ENCODE measurements at places on chromosomes 11 and 22.

DNA sequence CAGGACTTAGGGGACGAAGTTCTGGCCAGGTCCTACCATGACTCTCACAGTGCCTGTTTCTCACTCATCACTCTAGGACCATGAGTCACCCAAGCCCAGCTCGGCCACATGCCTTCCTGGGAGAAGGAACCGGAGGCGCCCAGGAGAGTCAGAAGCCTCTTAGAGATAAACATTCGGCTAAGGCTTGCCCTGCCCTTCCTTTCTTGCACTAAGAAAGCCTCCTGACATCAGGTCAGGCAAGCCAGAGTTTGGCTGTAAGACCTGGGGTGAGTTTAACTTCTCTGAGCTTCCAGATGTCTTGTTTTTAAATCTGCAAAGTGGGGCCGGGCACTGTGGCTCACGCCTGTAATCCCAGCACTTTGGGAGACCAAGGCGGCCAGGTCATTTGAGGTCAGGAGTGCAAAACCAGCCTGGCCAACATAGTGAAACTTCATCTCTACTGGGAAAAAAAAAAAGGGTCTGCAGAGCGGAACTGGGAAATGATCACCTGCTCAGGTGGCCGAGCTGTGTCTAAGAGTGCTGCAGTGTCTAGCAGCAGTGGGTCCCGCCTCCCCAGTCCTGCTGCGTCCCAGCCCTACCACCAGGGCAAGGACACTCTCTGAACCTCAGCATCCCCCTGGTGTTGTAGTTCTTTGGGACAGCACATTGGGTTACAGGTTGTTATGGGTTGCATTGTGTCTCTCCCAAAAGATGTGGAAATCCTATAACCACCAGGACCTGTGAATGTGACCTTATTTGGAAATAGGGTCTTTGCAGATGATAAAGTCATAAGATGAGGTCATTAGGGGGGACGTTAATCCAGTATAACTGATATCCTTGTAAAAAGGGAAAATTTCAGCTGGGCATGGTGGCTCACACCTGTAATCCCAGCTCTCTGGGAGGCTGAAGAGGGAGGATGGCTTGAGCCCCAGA, 1.8 kb upstream of the CARS1 start:
- H3K36me3 ChIP-seq = peaks cover 6% of the 10 kb centered on the region
- H3K27ac ChIP-seq = no peak overlapping the region
- H3K27me3 ChIP-seq = no peaks in the 10 kb centered on the region
- peak overlapping the region; percentile 71 for H3K4me3 ChIP-seq
- peaks cover 11% of the 10 kb centered on the region for H3K4me1 ChIP-seq
- no peak for DNase-seq

DNA sequence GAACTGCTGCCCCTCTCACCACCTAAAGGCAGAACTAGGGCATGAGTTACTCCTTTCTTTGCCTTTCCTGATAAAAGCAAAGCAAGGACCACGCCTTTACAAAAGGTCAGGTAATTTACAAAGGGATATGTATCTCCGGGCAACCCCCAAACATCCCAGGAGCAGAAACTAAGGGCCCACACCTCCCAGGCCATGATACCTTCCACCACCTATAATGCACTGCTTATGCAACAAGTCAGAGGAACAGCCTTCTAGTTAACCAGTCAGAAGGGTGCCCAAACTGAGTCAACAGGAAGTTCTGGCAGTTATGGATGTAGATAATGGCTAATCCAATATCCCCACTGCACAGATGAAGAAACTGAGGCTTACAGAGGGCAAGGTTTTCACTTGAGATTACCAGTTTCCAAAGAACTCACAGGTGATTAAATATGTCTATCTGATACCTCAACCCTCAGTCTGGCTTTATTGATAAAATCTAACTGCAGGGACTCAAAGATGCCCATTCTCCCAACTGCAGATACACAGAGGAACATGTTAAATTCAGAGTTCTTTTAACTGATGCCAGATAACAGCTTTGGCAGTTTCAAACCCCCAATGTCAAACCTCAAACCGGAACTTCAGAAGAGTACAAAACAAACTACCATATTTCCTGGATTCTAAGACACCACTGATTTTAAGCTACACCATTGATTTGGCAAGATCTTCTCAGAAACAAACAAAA, 16.8 kb upstream of the CASTOR1 start:
- H3K4me3 ChIP-seq = no peak overlapping the region
- H3K27ac ChIP-seq = no peak overlapping the region
- no peak for DNase-seq
- no peaks in the 10 kb centered on the region for H3K27me3 ChIP-seq
- peaks cover 7% of the 10 kb centered on the region for H3K4me1 ChIP-seq

GRCh38 chr11:27524155-27524554, 17.6 kb upstream of the LIN7C start:
- DNase-seq = no peak
- H3K27ac ChIP-seq = no peak overlapping the region
- no peaks in the 10 kb centered on the region for H3K4me1 ChIP-seq
- no peak overlapping the region for H3K4me3 ChIP-seq
- no peaks in the 10 kb centered on the region for H3K36me3 ChIP-seq

DNA sequence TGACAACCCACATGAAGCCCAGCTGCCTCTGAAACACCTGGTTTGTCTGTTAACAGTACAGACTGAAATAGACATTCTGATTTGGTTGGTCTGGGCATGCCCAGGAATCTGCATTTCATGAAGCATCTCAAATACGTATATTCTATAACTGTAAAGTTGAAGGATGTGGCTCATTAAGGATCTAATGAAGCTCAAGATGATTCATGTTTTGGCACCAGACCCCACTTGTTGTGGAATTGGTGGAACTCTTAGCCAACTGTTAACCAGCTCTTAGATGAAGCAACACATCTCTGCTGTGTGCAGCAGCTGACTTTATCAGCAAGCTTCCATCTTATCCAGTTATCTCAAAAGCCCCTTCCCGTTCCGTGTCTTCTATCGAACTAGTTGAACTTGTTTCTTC, 232.2 kb downstream of the INSC start:
- no peaks in the 10 kb centered on the region for H3K4me1 ChIP-seq
- DNase-seq = no peak
- H3K4me3 ChIP-seq = no peak overlapping the region

DNA sequence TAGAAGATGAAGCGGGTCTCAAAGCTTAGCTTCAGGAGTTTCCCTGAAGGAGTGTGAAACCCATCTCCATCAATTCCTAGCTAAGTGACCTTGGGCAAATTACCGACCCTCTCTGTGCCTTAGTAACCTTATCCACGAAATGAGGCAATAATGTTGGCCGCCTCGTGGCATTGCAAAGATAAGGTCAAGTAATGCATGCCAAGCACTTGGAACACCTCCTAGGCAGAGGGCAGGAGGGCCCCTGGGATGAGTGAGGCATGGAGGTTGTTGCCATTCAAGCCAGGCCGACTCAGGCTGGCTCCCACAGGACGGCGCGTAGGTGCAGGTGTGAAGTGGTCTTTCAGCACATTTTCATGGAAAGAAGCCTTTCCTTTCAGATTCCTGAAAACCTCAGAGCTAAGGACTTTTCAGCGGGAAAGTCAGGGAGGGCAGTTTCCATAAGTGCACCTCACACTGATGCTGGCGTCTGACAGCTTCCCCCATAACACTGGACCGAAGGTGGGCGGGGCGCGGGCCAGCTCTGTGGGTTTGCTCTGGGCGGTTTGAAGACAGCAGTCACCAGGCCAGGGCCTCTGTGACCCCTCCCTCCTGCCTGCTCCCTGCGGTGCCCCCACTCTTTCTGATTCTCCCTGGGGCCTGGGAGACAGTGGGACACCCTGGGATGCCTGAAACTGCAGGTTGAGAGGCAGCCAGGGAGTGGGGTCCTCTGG, 25.2 kb downstream of the RPS6KA4 start:
- peaks cover 7% of the 10 kb centered on the region for H3K4me1 ChIP-seq
- H3K27ac ChIP-seq = no peak overlapping the region
- H3K27me3 ChIP-seq = no peaks in the 10 kb centered on the region
- peaks cover 4% of the 10 kb centered on the region for H3K36me3 ChIP-seq
- DNase-seq = no peak

GRCh38 chr22:22508274-22509176, at the start of gene ZNF280B:
Gene ZNF280B, minus strand, starts transcription at chr22:22508742. Its CDS starts 19,344 bp downstream, at chr22:22489398.
- peak within 1 kb of the TSS; percentile 89 for H3K4me3 ChIP-seq
- H3K4me1 ChIP-seq = peaks cover 6% of the 10 kb centered on the region
- H3K36me3 ChIP-seq = peaks cover 30% of the 10 kb centered on the region
- DNase-seq = peak; percentile 89

DNA sequence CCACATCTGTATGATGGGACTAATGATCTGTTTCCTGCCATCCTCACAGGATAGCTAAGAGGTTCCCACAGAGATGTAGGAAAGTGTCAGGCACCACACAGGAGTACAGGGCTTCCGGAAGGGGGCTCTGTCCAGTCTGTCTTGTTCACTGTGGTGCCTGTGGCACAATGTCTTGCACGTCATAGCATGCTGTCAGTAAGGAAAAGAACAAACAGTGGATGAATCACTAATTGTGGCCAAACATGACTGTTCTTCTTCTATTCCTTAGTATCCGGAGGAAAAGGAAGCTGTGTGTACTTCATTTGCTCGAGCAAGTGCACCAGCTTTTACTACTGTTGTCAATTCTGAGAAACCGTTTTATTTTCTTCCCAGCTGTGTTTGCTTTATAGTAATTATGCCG, 73.4 kb upstream of the YWHAH start:
- H3K27me3 ChIP-seq = no peaks in the 10 kb centered on the region
- H3K36me3 ChIP-seq = no peaks in the 10 kb centered on the region
- H3K4me1 ChIP-seq = peaks cover 5% of the 10 kb centered on the region
- H3K4me3 ChIP-seq = no peak overlapping the region
- DNase-seq = no peak

- H3K27me3 ChIP-seq = no peaks in the 10 kb centered on the region
- H3K27ac ChIP-seq = no peak overlapping the region
- no peak overlapping the region for H3K4me3 ChIP-seq
- peaks cover 8% of the 10 kb centered on the region for H3K36me3 ChIP-seq
- peak; percentile 8 for DNase-seq
- peaks cover 5% of the 10 kb centered on the region for H3K4me1 ChIP-seq
These were observed 85.8 kb downstream of the TRMU start for GRCh38 chr22:46421267-46421666.

DNA sequence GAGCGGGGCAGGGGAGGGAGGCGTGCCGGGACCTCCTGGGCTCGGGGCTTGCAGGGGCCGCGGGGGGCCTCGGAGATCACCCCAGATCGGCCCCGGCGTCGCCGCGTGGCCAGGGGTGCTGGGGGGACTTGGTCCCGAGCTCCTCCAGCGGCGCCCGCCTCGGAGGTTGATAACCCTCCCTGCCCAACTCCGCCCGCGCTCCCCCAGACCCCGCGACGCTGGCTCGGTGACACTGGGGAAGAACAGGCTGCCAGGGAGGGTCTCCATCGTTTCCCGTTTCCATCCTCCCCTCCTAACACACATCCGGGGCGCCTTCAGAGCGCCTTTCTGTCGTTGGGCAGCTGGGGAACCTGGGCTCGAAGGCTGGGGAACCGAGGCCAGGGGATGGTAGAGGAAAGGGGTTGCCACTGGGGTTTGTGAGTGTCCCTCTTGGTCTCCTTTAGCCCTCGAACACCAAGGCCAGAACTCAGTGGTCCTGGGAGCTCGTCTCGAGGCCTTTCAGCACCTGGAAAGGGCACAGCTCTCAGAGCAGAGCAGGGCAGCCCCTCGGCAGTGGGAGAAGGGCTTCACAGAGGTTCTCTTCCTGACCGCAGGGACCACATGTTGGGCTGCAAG, 431 bp downstream of the SLC37A2 start:
- peak; percentile 21 for DNase-seq
- H3K27me3 ChIP-seq = peaks cover 12% of the 10 kb centered on the region
- no peaks in the 10 kb centered on the region for H3K4me1 ChIP-seq
- H3K4me3 ChIP-seq = peak overlapping the region; percentile 63

- H3K27ac ChIP-seq = peak overlapping the region; percentile 95
- H3K4me1 ChIP-seq = peaks cover 13% of the 10 kb centered on the region
- DNase-seq = no peak
These were observed 1.4 kb downstream of the FDX1 start for GRCh38 chr11:110431051-110431672.

GRCh38 chr11:26329206-26329605, 2.7 kb upstream of the ANO3 start:
- peak overlapping the region; percentile 11 for H3K4me3 ChIP-seq
- no peaks in the 10 kb centered on the region for H3K27me3 ChIP-seq
- H3K36me3 ChIP-seq = no peaks in the 10 kb centered on the region
- H3K4me1 ChIP-seq = peaks cover 39% of the 10 kb centered on the region
- no peak for DNase-seq

- peaks cover 8% of the 10 kb centered on the region for H3K36me3 ChIP-seq
- no peak overlapping the region for H3K4me3 ChIP-seq
- H3K27me3 ChIP-seq = peaks cover 4% of the 10 kb centered on the region
- DNase-seq = no peak
- no peak overlapping the region for H3K27ac ChIP-seq
- H3K4me1 ChIP-seq = no peaks in the 10 kb centered on the region
These were observed 1471.6 kb downstream of the TBC1D22A start for GRCh38 chr22:48234011-48234410.

DNA sequence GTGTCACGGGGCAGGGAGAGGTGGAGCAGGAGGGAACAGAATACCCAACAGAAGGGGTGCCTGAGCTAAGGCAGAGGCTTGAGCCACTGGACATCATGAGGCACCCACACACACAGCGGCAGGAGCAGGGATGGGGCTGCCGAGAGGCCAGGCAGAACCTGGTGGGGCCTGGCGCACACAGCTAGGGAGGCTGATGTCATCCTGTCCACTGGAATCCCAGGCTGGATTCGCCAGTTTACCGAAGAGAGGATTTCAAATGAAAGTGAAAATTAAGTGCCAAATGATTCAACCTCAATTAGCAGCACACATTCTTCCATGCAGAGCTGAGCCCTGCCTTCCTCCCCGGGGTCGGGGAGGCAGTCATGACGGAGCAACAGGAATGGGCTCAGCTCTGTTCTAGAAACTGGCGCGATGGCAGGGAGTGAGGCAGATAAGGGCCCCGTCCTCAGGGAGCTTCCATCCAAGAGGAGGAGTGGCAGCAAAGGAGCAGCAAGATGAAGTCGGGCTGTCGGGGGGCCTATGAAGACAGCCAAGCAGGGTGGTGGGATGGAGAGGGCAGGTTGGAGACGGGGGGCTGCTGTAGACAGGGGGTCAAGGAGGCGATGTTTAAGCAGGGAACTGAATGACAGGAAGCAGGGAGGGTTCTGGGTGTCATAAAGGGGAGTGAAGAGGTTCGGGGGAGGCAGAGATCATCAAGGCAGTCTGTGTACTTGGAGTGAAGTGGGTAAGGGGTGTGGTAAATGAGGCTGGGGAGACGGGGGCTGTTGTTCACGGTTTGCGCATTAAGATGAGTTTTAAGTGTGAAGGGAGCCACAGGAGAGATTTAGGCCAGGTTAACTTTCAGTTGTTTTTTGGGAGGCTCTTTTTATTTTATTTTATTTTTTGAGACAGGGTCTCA, 6.4 kb downstream of the RAC2 start:
- peaks cover 14% of the 10 kb centered on the region for H3K27me3 ChIP-seq
- no peak overlapping the region for H3K27ac ChIP-seq
- no peak for DNase-seq
- H3K4me1 ChIP-seq = peaks cover 12% of the 10 kb centered on the region
- H3K4me3 ChIP-seq = no peak overlapping the region
